Activated naive CD4-positive, alpha-beta T cell treated with anti-CD3 and anti-CD28 coated beads, Interleukin-2, amount 10 ng/mL, durations not matched to agents 5 hours and 36 hours (primary cell): ENCODE measurements at places on chromosomes 7 and 10. TPM values are rescaled to one million over a fixed set of nuclear protein-coding genes. Genes with fewer than 3 reads are reported as not detected.

Gene GRB10
- total RNA-seq, result 9.7 TPM

Gene GCC1
- 17.8 TPM for total RNA-seq

Gene BTBD16
- not detected for total RNA-seq

Gene PRSS37
- not detected for total RNA-seq

Gene ELMO1
- total RNA-seq, result 92.3 TPM

Gene LRIT1
- total RNA-seq, result not detected

Gene CYP3A5
- total RNA-seq, result not detected
